ENCODE measurements at places on chromosomes 11 and 22.

DNA sequence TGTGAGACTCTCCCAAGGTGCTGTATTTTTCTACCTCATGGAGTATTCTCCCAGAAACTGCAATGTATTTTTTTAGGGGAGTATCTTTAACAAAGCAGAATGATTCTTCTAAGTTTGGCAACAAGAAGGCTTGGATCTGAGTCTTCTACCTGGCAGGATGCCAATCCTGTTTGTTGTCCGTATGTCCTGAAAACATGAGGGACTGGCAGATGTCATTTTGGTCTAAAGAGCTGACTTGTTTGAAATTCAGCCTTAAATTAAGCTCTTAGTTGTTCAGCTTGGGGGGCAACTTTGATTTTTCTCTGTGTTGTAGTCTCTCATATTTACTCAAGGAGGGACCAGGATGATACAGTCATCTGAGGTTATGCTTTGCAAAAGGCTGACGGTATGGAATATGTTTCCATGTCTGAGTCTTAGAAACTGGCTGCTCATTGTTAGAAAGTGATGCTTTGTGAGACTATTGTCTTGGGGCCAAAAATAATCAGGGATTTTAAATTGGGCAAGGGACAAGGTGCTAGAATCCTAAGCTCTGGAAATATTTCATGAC, 9.3 kb downstream of the MRPL16 start:
- no peak for DNase-seq

- no peak for DNase-seq
Observed at GRCh38 chr11:93945596-93945995, 75.6 kb upstream of the HEPHL1 start.

DNA sequence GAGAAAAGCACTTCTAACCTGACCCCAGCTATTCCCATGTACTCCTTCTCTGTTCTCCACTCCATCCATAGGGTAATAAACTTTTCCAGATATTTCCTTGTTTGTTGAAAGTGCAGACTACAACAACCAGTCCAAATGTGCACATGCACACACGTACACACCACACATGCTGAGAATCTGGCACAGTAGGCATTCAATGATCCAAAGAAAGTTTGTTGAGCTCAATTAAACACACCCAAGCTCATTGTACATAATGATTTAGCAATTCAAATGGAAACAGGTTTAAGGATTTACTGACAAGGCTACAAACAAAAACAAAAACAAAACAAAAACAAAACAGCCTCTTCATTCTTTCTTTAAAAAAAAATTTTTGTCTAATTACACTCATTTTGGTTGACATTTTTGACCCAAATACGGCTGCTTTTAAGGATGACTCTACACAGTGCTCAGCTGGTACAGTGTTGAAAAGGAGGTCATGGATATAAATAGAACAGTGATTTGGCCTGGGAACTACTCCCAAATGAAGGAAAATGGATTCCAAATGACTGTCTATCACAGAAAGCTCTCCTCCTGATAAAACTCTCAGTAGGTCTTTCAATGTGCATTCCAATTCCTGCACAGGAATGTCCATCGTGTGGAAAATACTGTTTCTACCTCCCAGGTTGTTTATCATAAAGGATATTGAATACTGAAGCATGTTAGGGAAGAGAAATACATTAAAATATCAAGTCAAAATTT, 232.2 kb downstream of the GUCY1A2 start:
- DNase-seq, result no peak

DNA sequence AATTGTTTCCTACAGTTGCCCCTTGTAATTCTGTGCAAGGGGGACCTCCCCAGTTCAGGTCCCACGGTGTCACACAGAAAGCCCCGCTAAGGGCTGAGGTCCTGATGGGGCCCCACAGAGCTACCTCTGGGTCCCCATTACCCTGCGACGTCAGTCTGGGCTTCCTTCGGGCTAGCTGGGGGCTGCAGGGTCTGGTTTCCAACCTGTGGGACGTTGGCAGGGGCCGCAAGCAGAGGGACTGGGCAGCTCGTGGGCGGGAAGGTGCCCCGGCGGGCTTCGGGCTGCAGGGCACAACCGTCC, 698 bp downstream of the SLC37A4 start:
- DNase-seq, result no peak

GRCh38 chr11:46972343-46972742, 35.8 kb downstream of the CSTPP1 start:
- DNase-seq, result no peak

GRCh38 chr11:44082645-44083044, 12.8 kb upstream of the EXT2 start:
- no peak for DNase-seq

GRCh38 chr22:31134688-31135087, 5.6 kb downstream of the PLA2G3 start:
- DNase-seq, result no peak

DNA sequence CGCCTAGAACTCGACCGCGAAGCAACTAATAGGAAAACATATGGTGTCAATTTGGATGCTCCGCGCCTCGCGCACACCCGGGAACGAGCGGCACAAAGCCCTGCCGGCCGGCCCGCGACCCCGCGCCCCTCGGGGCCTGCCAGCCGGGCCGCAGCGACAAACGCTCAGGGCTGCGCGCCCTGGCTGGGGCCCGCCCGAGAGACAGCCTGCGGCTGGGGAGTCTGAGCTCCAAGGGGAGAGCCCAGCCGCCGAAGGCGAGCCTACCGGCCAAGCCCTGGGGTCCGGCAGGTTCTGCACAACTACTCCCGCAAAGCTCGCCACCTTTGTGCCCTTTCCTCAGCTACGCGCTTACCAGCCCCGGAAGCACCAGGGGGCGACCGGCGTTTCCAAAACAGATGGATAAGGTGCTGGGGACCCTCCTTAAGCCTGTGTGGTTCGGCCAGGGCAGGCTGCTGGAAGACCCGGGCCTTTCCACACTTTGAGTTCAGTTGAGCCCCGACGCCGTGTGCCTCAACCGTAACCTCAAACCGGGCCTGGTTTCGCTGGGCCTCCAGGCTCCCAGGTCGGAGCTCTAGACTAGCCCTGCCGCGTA, 6.0 kb downstream of the PAX6 start:
- no peak for DNase-seq

- no peak for DNase-seq
Observed at GRCh38 chr11:63853476-63853875, 14.6 kb downstream of the MARK2 start.

- DNase-seq, result no peak
Observed at GRCh38 chr22:25896098-25896497, 154.1 kb downstream of the MYO18B start.

DNA sequence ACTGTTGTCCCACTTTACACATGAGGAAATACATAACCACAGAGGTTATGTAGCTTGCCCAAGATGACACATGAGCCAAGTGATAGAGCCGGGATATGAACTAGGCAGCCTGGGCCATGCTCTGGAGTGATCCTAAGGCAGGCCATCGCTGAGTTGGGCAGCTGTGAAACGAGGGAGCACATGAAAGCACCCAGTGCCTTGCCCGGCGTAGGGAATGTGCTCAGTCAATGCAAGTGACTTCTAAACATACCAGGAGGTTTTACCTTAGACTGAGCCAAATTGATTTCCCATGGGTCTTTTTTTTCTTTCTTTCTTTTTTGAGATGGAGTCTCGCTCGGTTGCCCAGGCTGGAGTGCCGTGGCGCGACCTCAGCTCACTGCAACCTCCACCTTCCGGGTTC, 10.5 kb downstream of the GRIK4 start:
- no peak for DNase-seq

GRCh38 chr11:18394928-18395734, 768 bp downstream of the LDHA start:
- DNase-seq, result no peak

GRCh38 chr11:61966734-61967115, 709 bp downstream of the FTH1 start:
- no peak for DNase-seq

GRCh38 chr22:37284805-37285355, 2.6 kb downstream of the CYTH4 start:
- DNase-seq, result no peak

DNA sequence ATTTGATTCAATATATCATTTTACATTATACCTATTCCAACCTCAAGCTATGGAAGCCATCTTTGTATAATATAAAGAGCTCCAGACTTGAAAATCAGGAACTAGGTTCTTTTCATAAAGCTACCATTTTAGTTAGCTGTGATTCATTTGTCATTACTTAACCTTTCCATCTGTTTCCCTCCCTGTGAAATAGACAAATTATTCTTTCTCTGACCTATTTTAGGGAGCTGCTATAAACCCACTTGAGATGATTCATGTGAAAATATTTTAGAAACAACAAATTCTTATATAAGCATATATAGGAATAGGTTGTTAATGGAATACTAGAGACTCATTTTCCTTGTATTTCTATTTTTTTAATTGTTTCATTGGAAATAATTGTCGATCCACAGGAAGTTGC, 1012.1 kb downstream of the OPCML start:
- no peak for DNase-seq

- no peak for DNase-seq
Observed at GRCh38 chr22:30870451-30871345, 97.9 kb downstream of the MORC2 start.

GRCh38 chr11:17163291-17163690, 44.5 kb downstream of the PIK3C2A start:
- DNase-seq, result no peak
